ENCODE measurements at places on chromosomes 7 and 10.

- DNase-seq = no peak
Measured at GRCh38 chr10:43128958-43129706, 9.1 kb upstream of the CSGALNACT2 start.

DNA sequence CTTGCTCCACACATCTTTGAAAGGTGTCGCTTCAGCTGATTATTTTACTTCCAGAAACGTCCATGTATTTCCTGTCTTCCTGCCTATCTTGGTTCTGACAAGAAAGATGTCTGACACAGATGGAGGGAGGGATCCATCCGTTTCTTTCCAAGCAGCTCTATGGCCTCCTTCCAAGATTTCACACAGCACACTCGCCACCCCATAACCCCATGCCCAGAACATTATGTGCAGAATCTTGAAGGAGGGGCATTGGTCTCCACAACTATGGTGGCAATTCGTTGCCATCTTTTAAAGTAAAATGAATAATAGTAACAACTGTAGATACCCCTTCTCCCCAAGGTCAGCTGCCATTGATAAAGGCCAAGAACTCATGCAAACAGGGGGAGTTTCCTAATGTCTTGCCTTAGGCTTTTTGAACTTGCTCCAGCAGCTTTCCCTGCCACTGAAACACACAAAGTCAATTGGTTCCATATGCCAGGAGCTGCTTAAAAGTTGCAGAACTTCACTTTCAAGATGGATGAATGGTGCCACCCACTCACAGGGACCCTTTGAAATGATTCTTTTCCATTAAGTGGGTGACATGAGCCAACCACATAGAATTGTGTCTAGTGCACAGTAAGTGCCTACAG is 60.0 kb downstream of the VSTM4 start:
- no peak for DNase-seq

- DNase-seq = no peak
Measured at GRCh38 chr7:80659120-80660055, 20.9 kb downstream of the CD36 start.

GRCh38 chr7:105187302-105188169 is 173.5 kb downstream of the KMT2E start:
- DNase-seq = no peak

GRCh38 chr10:94299417-94299816 is 63.3 kb downstream of the NOC3L start:
- DNase-seq = no peak

DNA sequence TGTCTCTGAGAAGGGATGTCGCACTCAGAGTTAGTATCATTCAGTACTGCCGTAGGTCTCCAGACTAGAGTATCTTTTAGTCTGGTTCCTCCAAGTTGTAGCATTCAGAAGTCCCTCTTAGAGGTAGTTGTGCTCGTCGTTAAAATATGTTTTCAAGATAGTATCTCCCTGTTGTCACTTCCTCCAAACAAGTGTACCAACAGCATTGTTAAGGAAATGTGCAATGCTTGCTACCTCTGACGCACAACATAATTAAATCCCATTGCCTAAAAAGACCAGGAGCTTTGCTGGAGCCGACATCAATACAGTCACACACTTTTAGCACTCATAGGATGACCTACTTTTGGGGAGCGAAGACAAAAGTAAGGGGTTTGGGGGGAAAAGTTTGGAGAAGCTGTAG is 80.0 kb upstream of the STK17A start:
- DNase-seq = no peak

- DNase-seq = no peak
Measured at GRCh38 chr7:101956130-101956529, 138.7 kb downstream of the CUX1 start.

GRCh38 chr7:37518266-37518665 is 69.6 kb upstream of the ELMO1 start:
- DNase-seq = no peak

- no peak for DNase-seq
Measured at GRCh38 chr7:7565746-7566650, 686 bp upstream of the MIOS start.

Data from amygdala (tissue), 56 donors.